ENCODE measurements at places on chromosomes 11 and 22.

DNA sequence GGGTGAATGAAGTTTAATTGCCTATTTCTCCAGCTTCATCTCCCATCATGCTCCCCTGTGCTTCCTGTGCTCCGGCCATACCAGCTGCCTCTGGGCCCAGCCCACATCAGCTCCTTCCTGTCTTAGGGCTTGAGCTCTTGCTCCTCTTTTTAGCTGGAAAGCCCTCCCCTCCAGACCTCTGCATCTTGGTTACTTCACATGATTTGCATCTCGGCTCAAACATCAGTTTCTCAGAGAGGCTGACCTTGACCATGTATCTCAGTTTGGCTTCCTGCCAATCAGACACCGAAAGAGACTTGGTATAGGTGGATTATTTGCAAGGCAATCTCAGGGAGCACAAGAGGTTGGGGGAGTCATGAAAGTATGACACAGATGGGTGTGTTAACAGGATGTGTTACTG is 73.2 kb upstream of the TIMP3 start:
- DNase-seq, result no peak

DNA sequence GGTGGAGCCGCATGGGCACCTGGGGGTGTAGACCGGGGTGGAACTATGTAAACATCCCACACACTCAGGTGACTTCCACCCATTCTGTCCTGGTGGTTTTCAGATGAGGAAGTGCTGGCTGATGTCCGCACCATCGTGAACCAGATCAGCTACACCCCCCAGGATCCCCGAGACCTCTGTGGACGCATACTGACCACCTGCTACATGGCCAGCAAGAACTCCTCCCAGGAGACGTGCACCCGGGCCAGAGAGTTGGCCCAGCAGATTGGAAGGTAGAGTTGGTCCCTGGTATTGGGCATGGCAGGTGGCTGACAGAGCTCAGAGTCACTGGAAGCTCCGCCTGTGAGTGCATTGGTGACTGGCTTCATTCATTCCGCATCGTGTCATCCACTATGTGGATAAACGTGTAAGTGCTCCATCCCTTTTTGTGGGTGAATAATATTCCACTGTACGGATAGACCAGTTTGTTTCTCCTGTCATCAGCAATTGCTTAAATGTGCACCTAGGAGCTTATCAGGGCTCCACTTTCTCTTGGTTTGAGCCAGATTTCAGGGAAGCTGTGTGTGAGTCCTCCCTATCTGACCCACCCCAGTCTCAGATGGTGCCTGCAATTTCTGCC is 29.9 kb downstream of the NADSYN1 start:
- no peak for DNase-seq

GRCh38 chr22:30681831-30682230 is 12.8 kb upstream of the OSBP2 start:
- DNase-seq, result no peak

DNA sequence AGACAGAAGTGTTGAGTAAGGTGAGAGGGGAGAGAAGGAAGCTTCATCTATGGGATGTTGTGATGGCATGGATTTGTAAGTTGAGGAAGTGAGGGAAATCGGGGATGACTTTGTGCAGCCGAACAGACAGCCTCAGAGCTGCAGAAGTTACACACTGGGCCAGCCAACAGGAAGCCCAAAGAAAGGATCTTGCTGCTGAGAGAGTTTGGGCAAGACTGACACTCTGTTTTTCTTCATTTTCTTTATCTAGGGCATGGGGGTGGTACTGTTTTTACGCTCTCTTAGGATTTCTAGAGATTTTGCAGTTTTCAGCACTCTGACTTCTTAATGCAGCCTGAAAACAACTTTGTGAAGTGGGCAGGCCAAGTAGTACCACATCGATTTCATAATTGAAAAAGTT is 509.9 kb upstream of the TENM4 start:
- no peak for DNase-seq

DNA sequence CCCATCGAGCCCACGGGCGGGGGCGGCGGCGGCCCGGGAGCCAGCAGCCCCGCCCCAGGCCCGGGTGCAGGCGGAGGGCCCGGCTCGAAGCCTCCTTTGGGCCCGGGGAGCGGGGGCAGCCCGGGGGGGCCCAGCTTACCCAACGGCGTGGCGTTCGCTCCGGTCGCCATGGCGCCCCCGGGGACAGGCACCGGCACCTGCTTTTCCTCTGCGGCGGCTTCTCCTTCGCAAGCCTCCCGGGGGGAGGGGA is 194 bp downstream of the SF1 start:
- DNase-seq, result no peak

GRCh38 chr11:63892228-63892627 is 24.7 kb downstream of the RCOR2 start:
- no peak for DNase-seq

DNA sequence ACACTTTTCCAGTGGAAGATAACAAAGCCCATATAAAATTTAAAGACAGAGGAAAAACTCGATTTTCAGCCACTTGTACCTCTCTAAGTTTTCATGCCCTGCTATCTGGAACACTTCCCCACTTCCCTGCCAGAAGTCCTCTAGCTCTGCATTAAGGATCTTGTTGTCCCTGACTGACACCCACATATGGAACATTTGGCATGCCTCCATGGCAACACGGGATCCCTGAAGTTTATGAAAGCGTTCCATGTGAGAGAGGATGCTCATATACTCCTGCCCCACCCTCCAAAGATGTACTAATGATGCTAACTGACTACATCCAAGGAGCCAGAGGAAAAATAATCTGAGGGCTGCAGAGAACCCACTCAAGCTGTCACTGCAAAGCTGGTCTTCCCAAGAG is 8.8 kb upstream of the C11orf91 start:
- DNase-seq, result no peak

DNA sequence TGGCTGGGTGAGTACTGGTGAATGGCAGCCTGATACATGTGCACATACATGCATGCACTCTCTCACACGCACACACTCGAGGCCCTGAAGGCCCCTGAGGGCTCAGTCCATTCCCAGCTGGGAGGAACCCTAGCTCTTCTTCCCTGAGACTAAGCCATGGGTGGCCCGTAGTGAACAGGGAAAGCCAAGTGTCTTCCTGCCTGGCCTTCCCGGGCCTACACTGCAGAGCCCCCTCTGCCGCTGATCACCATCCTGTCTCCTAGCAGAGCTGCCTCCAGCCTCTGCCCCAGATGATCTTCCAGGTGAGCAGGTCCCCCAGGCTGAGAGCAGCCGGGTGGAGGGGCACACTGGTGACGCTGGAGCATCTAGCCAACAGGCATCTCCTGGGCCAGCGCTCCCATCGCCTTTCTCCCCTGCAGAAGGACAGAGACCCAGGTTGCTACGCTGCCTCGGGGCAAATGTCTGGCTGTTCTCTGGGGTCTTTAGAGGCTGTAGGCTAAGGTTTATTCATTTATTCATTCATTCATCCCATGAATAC is 57.3 kb downstream of the CD82 start:
- no peak for DNase-seq
